Spinal cord (tissue), 10 donors: ENCODE measurements at places on chromosomes 3 and 15.
A peak's percentile ranks its signal among the peaks of the same experiment; 100 is the strongest.

GRCh38 chr3:129697229-129697969, 90.9 kb upstream of the PLXND1 start:
- DNase-seq, result no peak

- DNase-seq, result no peak
Measured at GRCh38 chr15:94077938-94078337, 153.4 kb upstream of the MCTP2 start.

GRCh38 chr3:869734-870133, 223.1 kb upstream of the CNTN6 start:
- no peak for DNase-seq

GRCh38 chr3:108548304-108548703, 37.9 kb upstream of the MYH15 start:
- DNase-seq, result no peak

DNA sequence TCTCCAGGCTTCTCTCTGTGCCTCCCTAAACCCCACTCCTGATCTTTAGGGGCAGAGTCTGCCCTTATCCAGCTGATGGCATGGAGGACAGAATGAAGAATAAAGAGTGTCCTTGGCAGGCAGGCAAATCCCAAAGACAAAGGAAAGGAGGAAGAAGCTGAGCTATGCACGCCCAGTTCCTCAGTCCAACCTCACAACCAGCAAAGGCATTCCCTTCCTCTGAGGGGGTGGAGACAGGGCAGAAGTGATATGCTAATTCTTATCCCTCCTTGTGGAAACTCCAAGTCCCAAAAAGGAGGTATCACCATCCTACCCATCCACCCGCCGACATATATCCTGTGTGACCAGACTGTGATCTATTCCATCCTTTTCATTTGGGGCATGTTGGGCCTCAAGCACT, 10.5 kb upstream of the CCDC54 start:
- DNase-seq, result no peak

- DNase-seq, result no peak
Measured at GRCh38 chr15:26870346-26870745, 3.5 kb downstream of the GABRA5 start.

GRCh38 chr3:36558961-36559360, 178.7 kb downstream of the STAC start:
- DNase-seq, result no peak

- DNase-seq, result no peak
Measured at GRCh38 chr3:13292375-13292774, 127.7 kb downstream of the NUP210 start.

DNA sequence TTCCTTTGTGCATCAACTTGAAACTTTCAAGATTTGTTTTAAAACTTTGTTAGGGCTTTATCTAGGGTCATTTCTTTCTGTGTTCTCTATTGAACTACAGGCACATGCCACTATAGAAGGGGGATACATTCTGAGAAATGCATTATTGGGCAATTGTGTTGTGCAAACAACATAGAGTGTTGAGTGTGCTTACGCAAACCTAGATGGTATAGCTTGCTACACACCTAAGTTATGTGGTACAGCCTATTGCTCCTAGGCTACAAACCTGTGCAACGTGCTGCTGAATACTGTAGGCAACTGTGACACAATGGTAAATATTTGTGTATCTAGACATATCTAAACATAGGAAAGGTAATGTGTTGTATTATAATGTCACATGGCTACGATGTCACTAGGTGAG, 33.0 kb upstream of the KLF13 start:
- no peak for DNase-seq

DNA sequence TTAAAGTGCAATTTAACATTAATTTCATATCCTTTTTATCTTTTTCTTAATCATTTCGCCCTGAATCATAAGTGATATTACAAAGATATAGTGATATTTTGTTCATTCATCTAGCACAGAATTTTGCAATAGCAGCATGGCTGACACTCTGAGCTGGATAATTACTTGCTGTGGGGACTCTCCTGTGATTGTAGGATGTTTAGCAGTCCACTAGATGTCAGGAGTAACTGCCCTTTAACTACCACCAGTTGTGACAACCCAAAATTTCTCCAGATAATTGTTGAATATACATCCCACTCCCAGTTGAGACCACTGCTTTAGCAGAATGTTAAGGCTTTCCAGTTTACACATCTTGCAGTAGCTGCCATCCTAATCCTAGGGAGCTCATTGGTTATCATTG, 196.8 kb upstream of the MBNL1 start:
- DNase-seq, result no peak

DNA sequence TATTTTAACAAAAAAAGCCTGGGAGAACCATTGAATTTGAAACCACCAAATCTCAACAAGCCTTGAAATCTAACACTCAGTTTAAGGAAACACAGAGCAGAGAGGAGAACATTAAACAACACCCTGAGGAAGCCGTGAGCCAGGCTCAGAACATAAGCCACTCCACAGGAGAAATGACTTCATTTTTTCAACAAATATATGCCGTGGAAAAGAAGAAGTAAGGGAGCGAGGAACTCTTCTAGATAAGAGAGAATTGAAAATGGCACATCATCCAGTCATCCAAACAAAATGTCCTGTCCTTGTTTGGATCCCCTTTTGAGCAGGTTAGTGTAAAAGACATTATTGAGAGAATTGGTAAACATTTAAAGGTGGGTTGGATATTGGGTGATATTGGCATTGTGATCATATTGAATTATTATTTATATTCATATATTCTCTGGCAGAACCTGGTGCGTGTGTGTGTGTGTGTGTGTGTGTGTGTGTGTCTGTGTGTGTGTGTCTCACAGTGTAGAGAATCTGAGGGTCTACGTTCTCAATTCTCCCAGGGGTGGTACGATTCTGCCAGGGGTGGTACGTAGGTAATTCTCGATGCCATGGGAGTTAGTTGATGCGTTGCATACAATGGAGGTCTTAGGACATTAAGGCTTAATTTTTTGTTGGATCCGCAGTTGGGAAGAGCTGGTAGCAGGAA, 94.4 kb downstream of the ST6GAL1 start:
- no peak for DNase-seq

- DNase-seq, result no peak
Measured at GRCh38 chr15:27628486-27628885, 470.6 kb downstream of the OCA2 start.

GRCh38 chr3:177427540-177427939, 230.3 kb upstream of the TBL1XR1 start:
- DNase-seq, result no peak

GRCh38 chr3:196992461-196993065, 23.9 kb upstream of the PIGZ start:
- DNase-seq, result no peak

GRCh38 chr3:161548301-161548700, 51.7 kb downstream of the OTOL1 start:
- peak; percentile 78 for DNase-seq

GRCh38 chr15:75143738-75144334, 57.8 kb upstream of the C15orf39 start:
- DNase-seq, result no peak

DNA sequence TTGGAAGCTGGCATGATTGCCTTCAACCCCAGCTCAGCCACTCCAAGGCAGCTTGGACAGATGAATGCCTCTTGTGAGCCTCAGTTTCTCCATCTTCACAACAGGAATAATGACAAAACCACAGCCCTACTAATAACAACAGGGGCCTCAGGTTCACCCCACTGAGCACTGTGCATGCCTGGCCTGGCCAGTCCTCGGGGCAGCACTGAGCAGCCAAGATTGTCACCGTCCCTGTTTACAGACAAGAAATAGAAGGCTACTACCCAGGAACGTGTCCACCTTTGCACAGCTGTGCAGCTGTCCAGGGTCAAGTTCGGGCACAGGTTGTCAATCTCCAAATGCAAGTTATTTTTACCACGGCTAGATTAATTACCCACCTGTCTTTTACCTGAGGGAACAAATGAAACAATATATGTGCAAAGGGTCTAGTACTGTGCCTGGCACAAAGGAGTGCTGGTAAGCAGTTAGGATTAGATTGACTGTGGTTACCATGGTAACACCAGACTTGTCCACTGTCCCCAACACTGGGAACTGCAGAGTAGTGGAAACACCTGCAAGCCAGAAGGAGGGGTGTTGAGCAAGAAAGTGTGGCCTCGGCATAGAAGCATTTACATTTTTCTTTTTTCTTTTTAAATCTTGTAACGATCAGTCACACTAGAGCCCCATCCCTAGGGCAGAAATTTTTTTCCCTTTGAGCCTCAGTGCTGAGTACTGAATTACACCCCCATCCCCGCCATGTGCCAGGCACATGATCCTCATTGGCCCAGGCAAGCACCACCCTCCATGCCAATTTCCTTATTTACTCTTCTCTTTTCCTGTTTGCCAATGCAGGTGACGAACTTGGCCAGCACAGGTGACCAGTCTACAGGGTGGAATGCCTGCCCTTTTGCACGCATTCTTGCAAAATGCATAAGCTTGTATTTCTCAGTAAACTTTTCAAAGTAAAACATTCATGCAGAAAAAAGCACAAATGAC, 66.3 kb upstream of the SLC6A6 start:
- DNase-seq, result peak; percentile 15

GRCh38 chr15:52498706-52499105, 30.0 kb downstream of the MYO5A start:
- no peak for DNase-seq

- DNase-seq, result no peak
Measured at GRCh38 chr3:178602856-178603255, 66.6 kb downstream of the KCNMB2 start.

- no peak for DNase-seq
Measured at GRCh38 chr3:133940536-133940935, 44.9 kb upstream of the RAB6B start.

DNA sequence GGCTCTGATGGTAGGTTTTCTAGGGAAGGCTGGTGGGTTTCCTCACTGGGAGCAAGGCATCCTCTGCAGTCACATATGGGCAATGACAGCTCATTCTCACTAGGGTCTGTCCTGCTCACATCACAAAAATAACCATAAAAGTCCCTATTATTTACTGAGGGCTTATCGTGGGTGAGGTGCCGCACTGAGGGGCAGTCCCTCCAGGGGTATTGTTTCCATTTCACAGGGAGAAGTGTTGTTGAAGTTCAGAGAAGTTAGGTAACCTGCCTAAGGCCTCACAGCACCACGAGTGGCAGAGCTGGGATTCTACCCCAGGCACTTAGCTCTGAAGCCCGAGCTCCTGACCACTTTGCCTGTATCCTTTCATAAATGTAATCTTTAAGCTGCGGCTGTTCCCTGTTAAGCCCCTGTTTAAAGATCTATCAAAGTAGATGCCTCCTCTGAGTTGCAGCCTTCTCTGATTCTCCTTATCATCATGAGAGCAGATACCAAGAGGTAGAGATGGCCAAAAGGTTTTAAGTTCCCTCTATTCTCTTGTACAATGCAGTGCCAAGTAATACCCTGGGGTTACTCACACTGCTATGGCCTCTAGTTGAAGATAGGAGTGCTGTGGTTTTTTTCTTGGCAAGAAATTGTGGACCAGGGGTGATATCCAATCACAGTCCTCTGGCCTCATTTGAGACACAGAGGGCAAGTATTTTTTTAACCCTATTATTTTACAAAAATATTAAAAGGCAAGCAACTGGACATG, 107.0 kb downstream of the RPLP1 start:
- no peak for DNase-seq

DNA sequence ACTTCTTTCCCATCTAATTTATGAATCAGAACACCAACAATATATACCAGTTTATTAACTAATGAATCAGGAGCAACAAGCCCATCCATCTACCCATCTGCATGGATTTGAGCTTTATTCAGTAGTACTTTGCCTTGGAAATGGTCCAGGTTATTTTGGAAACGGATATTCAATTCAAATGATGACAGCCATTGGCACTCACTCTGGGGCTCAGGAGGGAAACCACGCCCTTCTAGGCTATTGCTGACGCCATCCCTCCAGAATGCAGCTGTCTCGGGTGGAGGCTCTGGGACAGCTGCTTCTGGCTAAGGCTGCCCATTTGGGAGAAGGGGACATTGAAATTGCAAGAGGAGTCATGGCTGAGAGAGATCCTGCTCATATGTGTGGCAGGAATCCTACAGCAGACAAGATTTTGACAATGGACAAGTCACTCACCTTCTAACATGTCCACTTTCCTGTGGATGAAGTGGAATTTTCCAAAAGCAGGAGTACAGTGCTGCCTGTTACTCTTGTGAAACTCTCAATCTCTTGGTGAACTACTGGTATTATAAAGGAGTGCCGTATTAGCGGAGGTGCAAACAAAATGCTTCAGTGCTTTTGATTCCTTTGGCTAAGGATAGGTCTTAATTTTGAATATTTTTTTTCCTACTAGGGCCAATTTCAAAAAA, 29.3 kb upstream of the TRAK1 start:
- DNase-seq, result no peak

DNA sequence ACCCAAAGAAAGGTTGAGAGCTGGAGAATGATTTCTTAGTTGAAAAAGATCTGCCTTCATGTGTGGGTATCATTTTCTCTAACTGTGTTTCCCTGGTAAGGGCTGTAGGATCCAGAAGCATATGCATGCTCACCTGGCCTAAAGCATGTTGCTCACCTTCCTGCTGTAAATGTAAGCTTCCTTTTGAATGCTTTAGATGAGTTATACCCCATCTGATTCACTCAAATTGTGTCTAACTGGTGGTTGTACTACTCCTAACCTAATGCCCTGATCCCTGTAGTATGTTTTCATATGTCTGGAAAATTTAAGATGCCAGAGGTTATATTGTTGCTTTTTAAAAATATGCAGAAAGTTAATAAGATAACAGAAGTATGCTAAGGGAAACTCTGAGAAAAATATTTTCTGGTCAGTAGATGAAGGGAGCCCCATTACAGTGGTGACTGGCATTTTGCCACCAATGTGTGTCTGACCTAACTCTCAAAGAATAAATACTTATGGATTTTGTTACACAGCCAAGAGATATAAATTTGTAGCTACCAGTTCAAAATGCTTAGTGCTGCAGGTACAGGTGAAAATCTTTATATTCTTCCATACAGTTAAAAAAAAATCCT, 7.7 kb downstream of the FILIP1L start:
- no peak for DNase-seq

DNA sequence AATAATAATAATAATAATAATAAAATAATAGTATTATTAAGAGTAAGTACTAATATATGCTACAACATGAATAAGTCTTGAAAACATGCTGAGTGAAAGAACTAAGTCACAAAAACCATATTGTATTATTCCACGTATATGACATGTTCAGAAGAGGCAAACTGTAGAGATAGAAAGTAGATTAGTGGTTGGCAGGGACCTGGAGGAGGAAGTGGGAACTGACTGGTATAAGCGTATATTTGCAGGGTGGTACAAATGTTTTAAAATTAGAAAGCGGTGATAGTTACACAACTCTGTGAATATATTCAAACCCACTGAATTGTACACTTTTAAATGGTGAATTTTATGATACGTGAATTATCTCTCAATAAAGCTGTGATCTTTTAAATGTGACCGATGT, 32.8 kb downstream of the LRRK1 start:
- no peak for DNase-seq
